ENCODE measurements at places on chromosomes 7 and 10.

DNA sequence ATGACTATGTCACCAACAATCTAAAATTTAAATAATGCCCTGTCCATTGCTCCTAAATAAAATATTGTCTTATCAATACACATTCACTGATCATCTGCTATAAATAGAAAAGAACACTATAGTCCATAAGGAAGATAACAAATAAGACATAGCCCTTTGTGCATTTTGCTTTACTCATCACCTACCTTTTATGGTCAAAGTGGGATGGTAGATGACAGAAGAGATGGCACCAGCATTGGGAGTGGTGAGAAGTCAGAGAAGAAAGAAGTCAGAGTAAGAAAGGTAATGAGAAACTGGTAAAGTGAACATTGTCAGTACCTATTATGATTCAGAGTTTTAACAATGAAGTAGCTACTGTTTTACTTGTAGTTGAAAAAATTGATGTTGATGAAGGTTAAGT, 31.1 kb downstream of the SEMA3E start:
- no peaks in the 10 kb centered on the region for H3K27me3 ChIP-seq
- no peak for DNase-seq
- H3K4me1 ChIP-seq, result no peaks in the 10 kb centered on the region

DNA sequence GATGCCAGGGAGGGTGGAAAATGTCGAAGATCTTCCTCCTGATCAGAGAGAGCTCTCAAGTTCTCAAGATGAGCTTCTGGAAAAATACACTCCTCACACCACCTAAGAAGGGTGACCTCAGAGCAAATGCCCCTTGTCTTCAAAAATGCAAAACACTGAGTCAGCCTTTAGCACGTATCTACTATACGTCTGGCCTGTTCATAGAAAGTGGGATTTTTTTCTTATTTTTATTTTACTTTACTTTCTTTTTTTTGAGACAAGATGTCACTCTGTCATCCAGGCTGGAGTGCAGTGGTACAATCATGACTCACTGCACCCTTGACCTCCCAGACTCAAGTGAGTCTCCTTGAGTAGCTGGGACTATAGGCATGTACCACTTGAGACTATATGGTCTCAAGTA, 57.1 kb downstream of the AFAP1L2 start:
- peak; percentile 6 for DNase-seq
- peak overlapping the region; percentile 88 for H3K27ac ChIP-seq

GRCh38 chr7:132933072-132933458, 148.8 kb downstream of the CHCHD3 start:
- H3K4me3 ChIP-seq, result no peak overlapping the region
- no peaks in the 10 kb centered on the region for H3K27me3 ChIP-seq
- H3K36me3 ChIP-seq, result no peaks in the 10 kb centered on the region
- H3K4me1 ChIP-seq, result no peaks in the 10 kb centered on the region
- H3K27ac ChIP-seq, result no peak overlapping the region

- no peak for DNase-seq
- H3K36me3 ChIP-seq, result no peaks in the 10 kb centered on the region
- no peaks in the 10 kb centered on the region for H3K27me3 ChIP-seq
- no peak overlapping the region for H3K4me3 ChIP-seq
Observed at GRCh38 chr7:18336626-18337025, 158.9 kb upstream of the HDAC9 start.

- no peak overlapping the region for H3K27ac ChIP-seq
- no peak overlapping the region for H3K4me3 ChIP-seq
- no peaks in the 10 kb centered on the region for H3K4me1 ChIP-seq
- DNase-seq, result peak; percentile 29
Observed at GRCh38 chr10:100103581-100103980, 21.9 kb upstream of the CPN1 start.

DNA sequence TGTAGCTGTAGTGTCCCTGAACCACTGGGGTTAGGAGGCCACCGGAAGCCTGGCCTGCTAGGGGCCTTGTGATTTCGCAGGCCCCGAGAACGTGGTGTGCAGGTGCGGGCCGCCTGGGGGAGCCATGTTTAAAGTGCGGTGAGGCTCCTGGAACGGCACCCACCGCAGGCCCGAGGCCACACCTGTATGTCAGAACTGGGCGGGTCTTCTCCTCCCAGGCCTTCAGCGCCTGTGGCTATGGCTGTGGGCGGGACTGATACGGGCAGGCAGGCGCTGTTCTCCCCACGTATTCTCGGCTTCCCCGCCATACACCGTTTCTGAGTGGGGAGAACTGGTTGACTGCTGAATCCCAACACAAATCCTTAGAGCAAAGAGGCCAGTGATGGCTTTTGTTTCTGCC, 74.8 kb downstream of the DNAJB6 start:
- H3K4me1 ChIP-seq, result peaks cover 4% of the 10 kb centered on the region
- H3K27me3 ChIP-seq, result no peaks in the 10 kb centered on the region
- H3K4me3 ChIP-seq, result no peak overlapping the region
- DNase-seq, result peak; percentile 95
- no peak overlapping the region for H3K27ac ChIP-seq

GRCh38 chr10:69715156-69715898, 85.3 kb downstream of the FAM241B start:
- H3K27me3 ChIP-seq, result no peaks in the 10 kb centered on the region
- H3K27ac ChIP-seq, result no peak overlapping the region
- no peak for DNase-seq
- H3K36me3 ChIP-seq, result no peaks in the 10 kb centered on the region
- no peak overlapping the region for H3K4me3 ChIP-seq

- H3K27ac ChIP-seq, result no peak overlapping the region
- no peak overlapping the region for H3K4me3 ChIP-seq
- no peaks in the 10 kb centered on the region for H3K27me3 ChIP-seq
- H3K4me1 ChIP-seq, result peaks cover 12% of the 10 kb centered on the region
- DNase-seq, result no peak
Observed at GRCh38 chr7:105689067-105689819, 108.0 kb upstream of the EFCAB10 start.

Data from trophoblast cell (in vitro differentiated cells and primary cell).